Esophagus squamous epithelium (tissue), 5 donors: ENCODE measurements at places on chromosomes 13 and 19.
A peak's percentile ranks its signal among the peaks of the same experiment; 100 is the strongest.

- no peak overlapping the region for H3K27ac ChIP-seq
- H3K36me3 ChIP-seq, result no peaks in the 10 kb centered on the region
- no peaks in the 10 kb centered on the region for H3K27me3 ChIP-seq
- DNase-seq, result no peak
- H3K4me3 ChIP-seq, result no peak overlapping the region
Measured at GRCh38 chr13:59734393-59734792, 429.3 kb downstream of the DIAPH3 start.

DNA sequence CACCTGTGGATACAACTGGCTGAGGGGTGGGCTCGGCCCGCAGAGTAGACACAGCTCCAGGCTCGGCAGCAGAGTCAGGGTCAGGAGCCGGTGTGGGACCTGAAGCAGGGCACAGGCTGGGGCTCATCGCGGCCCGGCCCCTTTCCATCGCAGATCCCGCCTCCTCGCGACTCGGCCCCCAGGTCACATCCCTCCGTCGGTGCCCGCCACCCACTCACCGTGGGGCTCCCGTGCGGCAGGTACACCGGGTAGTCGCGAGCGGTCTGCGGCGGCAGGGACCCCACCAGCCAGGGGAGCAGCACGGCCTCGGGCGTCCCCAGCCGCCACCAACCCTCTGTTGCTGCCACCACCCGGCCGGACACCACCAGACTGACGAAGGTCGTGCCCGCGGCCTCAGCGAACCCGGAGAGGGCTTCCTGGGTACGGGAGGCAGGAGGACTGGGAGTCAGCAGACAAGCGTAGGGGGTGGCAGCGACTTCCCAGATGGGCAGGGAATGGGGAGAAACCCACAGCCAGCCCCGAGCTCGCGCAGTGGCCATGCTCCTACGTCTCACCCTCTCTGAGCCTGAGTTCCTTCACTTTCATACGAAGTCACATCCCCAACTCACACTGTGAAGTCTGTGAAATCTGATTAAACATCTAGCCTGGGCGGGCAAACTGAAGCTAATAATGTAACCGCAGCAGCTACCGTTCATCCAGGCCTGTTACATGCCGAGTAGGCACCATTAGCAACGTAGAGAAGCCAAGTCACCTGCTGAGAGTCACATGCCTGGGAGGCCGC lies 3.7 kb downstream of the FUZ start:
- H3K27me3 ChIP-seq, result no peaks in the 10 kb centered on the region
- peaks cover 17% of the 10 kb centered on the region for H3K4me1 ChIP-seq
- H3K36me3 ChIP-seq, result no peaks in the 10 kb centered on the region
- H3K4me3 ChIP-seq, result peak overlapping the region; percentile 61

GRCh38 chr13:109274188-109274821 lies 512.1 kb downstream of the IRS2 start:
- H3K36me3 ChIP-seq, result no peaks in the 10 kb centered on the region
- peaks cover 30% of the 10 kb centered on the region for H3K4me1 ChIP-seq
- no peaks in the 10 kb centered on the region for H3K27me3 ChIP-seq
- no peak for DNase-seq
- H3K27ac ChIP-seq, result no peak overlapping the region

DNA sequence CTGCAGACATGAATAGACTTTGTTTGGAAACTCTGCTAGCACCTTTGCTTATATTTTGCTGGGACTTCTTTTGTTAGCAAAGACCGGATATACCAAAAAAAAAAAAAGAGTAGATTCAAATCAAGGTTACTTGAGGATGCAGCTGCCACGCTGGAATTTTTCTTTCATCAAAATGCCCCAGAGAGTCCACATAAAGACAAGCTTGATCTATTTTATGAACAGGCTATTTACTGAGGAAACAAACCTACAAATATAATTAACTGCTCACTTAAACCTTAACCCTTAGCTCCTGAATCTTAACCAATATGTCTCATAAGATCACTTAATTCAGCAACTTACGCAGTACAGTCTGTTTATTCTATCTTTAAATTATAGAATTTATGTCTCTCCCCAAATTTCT lies 27.1 kb upstream of the DOCK9 start:
- no peaks in the 10 kb centered on the region for H3K36me3 ChIP-seq
- DNase-seq, result no peak
- no peak overlapping the region for H3K27ac ChIP-seq
- peaks cover 11% of the 10 kb centered on the region for H3K4me1 ChIP-seq
- no peak overlapping the region for H3K4me3 ChIP-seq
- H3K27me3 ChIP-seq, result no peaks in the 10 kb centered on the region

DNA sequence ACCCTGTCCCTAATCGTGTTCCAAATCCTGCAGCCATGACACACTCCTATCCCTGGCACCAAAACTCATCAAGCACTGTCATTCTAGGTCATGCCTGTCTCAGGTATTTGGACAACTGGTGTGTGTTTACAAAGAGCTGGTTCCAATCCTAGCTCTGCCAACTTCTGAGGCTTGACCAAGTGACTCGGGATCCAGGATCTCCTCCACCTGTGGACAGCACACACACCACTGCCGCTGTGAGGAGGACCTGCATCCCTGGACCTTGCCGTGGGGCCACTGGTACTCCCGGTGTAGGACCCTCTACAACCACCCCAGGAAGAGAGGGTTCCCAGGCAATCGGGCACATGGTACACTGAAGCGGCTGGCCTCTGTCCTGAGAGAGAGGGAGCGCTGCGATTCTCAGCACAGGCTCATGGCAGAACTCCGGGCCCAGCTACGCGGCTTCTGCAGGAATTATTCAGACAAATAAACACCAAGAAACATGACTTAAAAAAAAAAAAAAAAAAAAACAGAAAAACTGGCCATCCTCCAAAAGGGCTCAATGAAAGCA lies 20.4 kb downstream of the MLLT1 start:
- H3K4me3 ChIP-seq, result no peak overlapping the region
- no peaks in the 10 kb centered on the region for H3K27me3 ChIP-seq
- H3K27ac ChIP-seq, result no peak overlapping the region
- no peak for DNase-seq
- peaks cover 45% of the 10 kb centered on the region for H3K4me1 ChIP-seq

DNA sequence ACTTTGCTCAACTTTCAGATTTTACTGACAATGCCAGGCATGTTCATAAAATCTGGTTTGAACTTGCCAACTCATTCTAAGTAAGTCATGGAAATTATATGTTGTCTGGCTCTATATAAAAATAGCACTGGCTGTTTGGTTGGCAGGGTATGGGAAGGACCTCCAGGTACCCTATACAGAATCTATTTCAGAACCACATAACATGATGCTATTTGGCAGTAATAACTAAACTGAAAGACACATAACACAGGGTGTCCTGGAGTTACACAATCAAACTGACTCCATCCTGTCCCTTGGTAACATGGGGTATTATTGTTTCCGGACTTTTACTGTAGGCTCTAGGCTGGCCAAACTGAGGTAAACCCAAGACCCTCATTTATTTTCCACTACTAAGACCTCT lies 248.8 kb downstream of the RGCC start:
- no peaks in the 10 kb centered on the region for H3K36me3 ChIP-seq
- H3K4me1 ChIP-seq, result peaks cover 3% of the 10 kb centered on the region
- H3K27me3 ChIP-seq, result no peaks in the 10 kb centered on the region
- H3K27ac ChIP-seq, result no peak overlapping the region
- DNase-seq, result no peak

- DNase-seq, result no peak
- no peak overlapping the region for H3K4me3 ChIP-seq
- no peaks in the 10 kb centered on the region for H3K4me1 ChIP-seq
- no peaks in the 10 kb centered on the region for H3K36me3 ChIP-seq
- H3K27ac ChIP-seq, result no peak overlapping the region
Measured at GRCh38 chr13:109998684-109999533, 212.5 kb upstream of the IRS2 start.

- H3K36me3 ChIP-seq, result no peaks in the 10 kb centered on the region
- no peak overlapping the region for H3K4me3 ChIP-seq
- no peak for DNase-seq
- peak overlapping the region; percentile 78 for H3K27ac ChIP-seq
Measured at GRCh38 chr13:79501538-79502232, 20.7 kb downstream of the NDFIP2 start.

GRCh38 chr19:1249298-1249989 lies 1.1 kb downstream of the MIDN start:
- H3K36me3 ChIP-seq, result peaks cover 13% of the 10 kb centered on the region
- peaks cover 47% of the 10 kb centered on the region for H3K4me1 ChIP-seq
- H3K27ac ChIP-seq, result peak overlapping the region; percentile 99
- H3K27me3 ChIP-seq, result no peaks in the 10 kb centered on the region
- peak; percentile 78 for DNase-seq

DNA sequence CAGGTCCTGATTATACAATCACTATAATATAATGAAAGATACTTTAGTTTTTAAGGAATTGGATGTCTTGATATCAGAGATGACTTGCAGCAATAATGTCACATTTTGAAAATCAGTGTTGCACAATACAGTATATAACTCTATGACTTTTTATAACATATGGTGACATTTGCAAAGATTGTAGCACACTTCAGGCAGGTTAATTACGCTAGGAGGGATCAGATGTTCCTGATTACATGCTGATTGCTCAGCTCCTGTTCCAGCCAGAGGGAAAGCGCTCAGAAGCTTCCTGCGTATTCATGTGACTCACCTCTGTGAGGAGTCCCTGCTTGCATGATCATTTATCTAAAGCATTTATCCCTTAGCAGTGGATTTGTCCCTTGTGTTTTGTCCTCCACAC lies 265.6 kb downstream of the GPC5 start:
- no peaks in the 10 kb centered on the region for H3K36me3 ChIP-seq
- H3K4me3 ChIP-seq, result no peak overlapping the region

GRCh38 chr13:40189898-40190630 lies 476.4 kb downstream of the FOXO1 start:
- DNase-seq, result no peak
- H3K27ac ChIP-seq, result peak overlapping the region; percentile 84
- no peaks in the 10 kb centered on the region for H3K27me3 ChIP-seq
- H3K4me3 ChIP-seq, result no peak overlapping the region
- peaks cover 47% of the 10 kb centered on the region for H3K4me1 ChIP-seq
- no peaks in the 10 kb centered on the region for H3K36me3 ChIP-seq
